ENCODE measurements at places on chromosomes 11 and 22. TPM values are rescaled to one million over a fixed set of nuclear protein-coding genes. Genes with fewer than 3 reads are reported as not detected.
A peak's percentile ranks its signal among the peaks of the same experiment; 100 is the strongest.

- no peak overlapping the region for H3K4me3 ChIP-seq
- no peak for DNase-seq
- no peaks in the 10 kb centered on the region for H3K4me1 ChIP-seq
- H3K27me3 ChIP-seq: peaks cover 28% of the 10 kb centered on the region
- no peaks in the 10 kb centered on the region for H3K36me3 ChIP-seq
- H3K27ac ChIP-seq: no peak overlapping the region
Measured at GRCh38 chr11:120499088-120499487, 12.5 kb upstream of the GRIK4 start.

GRCh38 chr11:821512-822371, 3.0 kb downstream of the PNPLA2 start:
- peaks cover 2% of the 10 kb centered on the region for H3K36me3 ChIP-seq
- peak overlapping the region; percentile 42 for H3K4me3 ChIP-seq
- H3K27me3 ChIP-seq: peaks cover 3% of the 10 kb centered on the region
- H3K27ac ChIP-seq: no peak overlapping the region
- no peaks in the 10 kb centered on the region for H3K4me1 ChIP-seq

DNA sequence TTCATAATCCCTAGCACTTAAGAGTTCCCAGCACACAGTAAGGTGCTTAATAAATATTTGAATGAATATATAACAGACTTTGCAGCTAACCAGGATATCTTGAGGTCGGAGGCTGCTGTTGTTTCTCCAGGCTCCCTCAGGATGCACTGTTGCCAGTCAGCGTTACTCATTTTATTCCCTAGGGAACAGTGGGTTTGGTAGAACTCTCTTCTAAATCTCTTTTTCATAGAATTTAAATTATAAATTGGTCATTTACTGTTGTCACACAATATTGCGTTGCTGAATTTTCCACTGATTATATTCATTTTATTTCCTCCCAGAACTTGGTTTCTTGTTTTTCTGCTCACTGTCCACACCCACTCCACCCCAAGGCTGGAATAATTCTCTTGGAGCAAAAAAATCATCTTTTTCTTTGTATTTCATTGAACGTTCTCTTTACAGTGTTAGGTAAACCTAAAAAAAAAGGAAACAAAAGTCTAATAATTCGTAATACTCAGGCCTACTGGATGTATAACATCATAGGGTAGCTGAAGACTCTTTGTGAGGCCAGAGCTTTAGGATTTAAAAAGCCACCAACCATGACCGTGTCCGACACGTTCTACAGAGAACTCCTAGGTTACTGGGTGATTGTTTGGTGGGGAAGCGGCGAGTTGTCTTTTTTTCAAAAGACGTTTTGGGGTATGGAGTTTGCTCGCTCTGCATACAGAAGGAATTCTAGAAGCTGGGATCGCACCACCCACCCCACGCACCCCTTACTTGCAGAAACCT, 766 bp upstream of the CAPRIN1 start:
- H3K4me3 ChIP-seq: peak overlapping the region; percentile 84
- peaks cover 6% of the 10 kb centered on the region for H3K4me1 ChIP-seq
- H3K36me3 ChIP-seq: peaks cover 16% of the 10 kb centered on the region
- no peaks in the 10 kb centered on the region for H3K27me3 ChIP-seq

- no peaks in the 10 kb centered on the region for H3K36me3 ChIP-seq
- H3K27me3 ChIP-seq: peaks cover 8% of the 10 kb centered on the region
- H3K4me3 ChIP-seq: no peak overlapping the region
- peaks cover 31% of the 10 kb centered on the region for H3K4me1 ChIP-seq
- H3K27ac ChIP-seq: no peak overlapping the region
- no peak for DNase-seq
Measured at GRCh38 chr11:82753921-82754320, 20.3 kb upstream of the FAM181B start.

DNA sequence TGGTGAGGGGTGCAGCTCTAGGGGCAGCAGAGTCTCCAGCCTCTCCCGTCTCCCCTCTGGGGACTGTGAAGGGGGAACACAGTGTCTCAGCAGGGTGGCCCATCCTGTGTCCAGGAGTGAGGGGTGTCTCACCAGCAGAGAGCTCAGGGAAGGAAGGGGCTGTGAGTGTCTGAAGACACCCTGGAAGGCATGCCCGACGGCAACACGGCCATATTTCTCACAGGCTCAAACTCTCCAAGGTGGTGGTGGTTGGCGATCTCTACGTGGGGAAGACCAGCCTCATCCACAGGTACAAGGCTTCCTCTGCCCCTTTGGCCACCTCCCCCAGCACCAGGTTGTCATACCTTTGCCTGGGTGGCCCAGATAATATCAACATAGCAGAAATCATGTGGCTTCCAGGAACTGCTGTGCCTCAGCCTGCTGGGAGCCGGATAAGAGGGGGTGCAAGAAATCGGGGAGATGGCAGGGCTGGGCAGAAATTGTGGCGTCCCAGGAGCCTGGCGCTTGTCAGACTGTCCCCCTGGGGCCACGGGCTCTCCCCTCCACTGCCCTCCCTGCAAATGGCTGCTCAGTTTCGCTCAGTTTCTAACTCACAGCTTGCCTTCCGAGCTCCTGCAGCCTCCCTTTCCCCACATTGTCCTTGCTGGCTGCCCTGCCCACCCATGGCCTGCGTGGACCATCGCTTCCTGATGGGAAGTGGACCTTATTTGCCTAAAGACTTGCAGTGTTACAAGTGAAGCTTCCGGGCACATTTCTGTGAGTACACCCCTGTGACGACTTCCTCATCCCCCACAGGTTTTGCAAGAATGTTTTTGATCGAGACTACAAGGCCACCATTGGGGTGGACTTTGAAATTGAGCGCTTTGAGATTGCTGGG, 7.2 kb downstream of the RAB36 start:
- H3K4me3 ChIP-seq: no peak overlapping the region
- no peak for DNase-seq
- peaks cover 3% of the 10 kb centered on the region for H3K27me3 ChIP-seq
- H3K36me3 ChIP-seq: no peaks in the 10 kb centered on the region
- no peak overlapping the region for H3K27ac ChIP-seq

Gene CBLIF
- not detected for total RNA-seq

Gene CARNS1
- total RNA-seq: 0.62 TPM

Gene POLR3H
- total RNA-seq: 52.0 TPM

Gene RPL3
- total RNA-seq: 1,905 TPM

- DNase-seq: no peak
- no peaks in the 10 kb centered on the region for H3K36me3 ChIP-seq
- H3K27ac ChIP-seq: no peak overlapping the region
- no peak overlapping the region for H3K4me3 ChIP-seq
- H3K4me1 ChIP-seq: peaks cover 6% of the 10 kb centered on the region
- H3K27me3 ChIP-seq: no peaks in the 10 kb centered on the region
Measured at GRCh38 chr11:45993531-45994001, 71.1 kb downstream of the LARGE2 start.
